Stimulated activated naive CD8-positive, alpha-beta T cell treated with anti-CD3 and anti-CD28 coated beads, Interleukin-15, Interleukin-2, amounts not matched to agents 100 U/mL and 50 U/mL, for 24 hours (primary cell): ENCODE measurements at places on chromosomes 12 and 14.

DNA sequence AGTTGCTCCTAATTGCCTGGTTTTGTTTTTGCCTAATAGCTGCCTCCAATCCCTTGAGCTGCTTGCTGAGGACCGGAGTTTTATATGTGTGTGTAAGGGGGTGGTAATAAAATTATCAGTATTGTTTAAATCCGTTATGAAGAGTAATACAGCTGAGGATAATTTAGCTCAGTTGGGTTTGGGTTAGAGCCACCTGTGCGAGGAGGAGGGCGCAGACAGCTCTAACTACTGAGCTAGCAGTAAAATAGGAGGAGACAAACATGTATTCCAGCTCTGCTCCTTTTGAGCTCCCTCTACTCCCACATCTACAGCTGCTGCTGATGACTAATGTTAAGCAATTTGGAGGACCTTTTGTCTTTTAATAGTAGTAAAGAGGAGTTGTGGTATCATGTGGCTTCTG, 61.5 kb downstream of the SPATS2 start:
- no peak for DNase-seq

DNA sequence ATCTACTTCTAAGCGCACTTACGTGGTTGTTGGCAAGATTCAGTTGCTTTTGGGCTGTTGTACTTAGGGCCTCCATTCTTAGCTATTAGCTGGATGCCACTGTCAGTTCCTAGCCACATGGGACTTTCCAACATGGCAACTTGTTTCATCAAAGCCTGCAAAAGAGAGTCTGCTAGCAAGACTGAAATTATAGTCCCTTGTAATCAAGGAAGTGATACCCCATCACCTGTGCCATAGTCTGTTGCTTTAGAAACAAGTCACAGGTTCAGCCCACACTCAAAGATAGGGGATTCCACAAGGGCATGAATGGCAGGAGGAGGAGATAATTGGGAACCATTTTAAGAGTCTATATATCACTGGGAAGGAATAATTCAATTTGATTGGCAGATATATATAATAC, 27.1 kb upstream of the SLC17A8 start:
- DNase-seq: no peak

- DNase-seq: no peak
Measured at GRCh38 chr14:30888480-30889243, 14.3 kb downstream of the COCH start.

DNA sequence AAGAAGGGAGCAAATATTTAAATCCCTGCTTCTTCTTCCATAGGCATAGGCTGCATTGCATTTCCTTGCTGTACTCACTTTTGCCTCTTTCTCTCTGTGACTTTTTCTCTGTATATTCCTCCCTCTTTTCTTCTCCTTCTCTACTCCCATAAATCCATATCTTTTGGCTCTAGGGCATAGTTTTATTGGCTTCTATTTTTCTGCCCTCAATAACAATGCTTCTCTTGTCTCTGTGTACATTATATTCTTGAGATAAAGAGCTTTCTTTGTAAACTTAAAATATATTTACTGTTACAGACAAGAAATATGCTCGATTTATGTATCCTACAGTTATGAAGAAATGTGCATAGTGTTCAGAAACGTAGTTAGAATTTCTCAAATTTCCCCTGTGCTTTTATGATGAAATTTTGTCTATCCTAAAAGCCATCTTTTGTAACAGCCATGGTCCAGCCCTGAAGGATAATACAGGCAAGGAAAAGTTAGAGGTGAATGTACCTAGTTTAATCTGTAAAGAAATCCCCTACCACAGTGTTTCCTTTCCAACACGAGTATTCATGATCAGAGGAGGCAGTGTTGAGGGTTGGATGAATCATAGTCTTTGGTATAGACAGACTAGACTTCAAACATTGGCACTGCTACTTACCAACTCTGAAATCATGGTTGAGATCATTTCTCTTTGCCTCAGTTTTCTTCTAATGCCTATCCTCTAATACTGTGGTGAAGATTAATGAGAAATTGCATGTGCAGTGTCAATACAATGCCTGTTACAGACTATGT, 173.3 kb upstream of the FAR2 start:
- no peak for DNase-seq

DNA sequence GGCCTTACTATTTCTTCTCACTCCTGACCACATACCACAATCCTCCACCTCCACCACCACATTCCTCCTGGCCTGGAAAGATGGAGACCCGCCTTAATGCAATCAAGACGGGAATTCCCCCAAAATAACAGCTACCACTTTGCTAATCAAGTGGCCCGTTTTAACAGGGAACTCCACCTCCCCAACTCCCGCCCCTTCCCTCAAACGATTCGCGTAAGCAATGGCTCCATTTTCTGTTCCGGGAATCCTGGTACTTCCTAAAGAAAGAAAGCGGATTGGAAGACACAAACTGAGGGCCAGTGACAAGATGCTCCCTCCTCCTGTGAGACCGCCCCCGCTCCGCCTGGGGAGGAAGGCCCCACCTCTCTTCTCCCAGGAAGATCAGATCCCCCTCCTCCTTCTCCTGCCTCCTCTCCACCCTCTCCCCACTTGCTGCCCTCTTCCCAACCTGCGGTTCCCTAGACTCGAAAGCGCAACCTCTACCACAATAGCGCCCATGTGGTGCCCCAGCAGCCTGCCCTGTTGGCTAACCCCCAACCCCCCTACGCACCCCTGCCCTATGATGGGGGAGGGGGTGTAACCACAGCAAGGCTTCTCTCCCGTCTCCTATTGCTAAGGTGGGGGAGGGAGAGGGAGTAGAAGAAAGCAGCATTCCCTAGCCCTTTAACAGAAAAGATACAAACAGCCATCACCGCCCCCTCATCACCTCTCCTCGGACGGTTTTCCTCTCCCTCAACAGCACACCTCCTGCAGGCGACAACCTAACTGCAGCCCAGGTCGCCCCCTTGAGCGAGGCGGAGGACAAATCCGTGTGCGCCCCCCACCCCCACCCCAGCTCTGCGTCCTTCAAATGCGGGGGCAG, 777 bp downstream of the ARF3 start:
- peak; percentile 29 for DNase-seq

- peak; percentile 41 for DNase-seq
Measured at GRCh38 chr12:14716848-14717444, 20.5 kb upstream of the GUCY2C start.

DNA sequence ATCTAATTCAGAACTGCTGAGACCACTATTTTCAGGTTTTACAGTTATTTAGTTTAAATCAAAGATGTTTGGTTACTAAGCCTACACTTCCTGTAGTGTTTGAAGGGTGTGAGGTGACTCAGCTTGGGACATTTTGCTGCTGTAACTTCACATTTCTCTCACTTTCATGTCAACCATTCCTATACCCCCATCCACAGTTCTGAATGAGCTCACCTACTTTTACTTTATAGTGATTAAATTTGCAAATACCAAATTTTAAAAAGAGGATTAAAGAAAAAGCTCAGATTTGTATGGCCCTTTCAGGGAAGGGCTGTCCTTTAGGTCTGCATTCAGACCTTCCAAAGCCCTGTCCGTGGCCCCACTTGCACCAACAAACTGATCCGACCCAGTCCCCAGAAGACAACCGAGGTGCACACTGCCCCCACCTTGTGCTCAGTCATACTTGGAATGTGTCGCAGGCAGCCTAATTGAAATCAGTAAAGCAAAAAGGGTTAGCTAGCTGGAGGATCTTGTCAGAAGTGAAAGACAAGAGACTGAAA, 174.4 kb downstream of the MON2 start:
- peak; percentile 37 for DNase-seq

GRCh38 chr12:62686938-62687337, 220.3 kb downstream of the MON2 start:
- DNase-seq: no peak

- no peak for DNase-seq
Measured at GRCh38 chr14:58243790-58244555, 670 bp upstream of the PSMA3 start.

DNA sequence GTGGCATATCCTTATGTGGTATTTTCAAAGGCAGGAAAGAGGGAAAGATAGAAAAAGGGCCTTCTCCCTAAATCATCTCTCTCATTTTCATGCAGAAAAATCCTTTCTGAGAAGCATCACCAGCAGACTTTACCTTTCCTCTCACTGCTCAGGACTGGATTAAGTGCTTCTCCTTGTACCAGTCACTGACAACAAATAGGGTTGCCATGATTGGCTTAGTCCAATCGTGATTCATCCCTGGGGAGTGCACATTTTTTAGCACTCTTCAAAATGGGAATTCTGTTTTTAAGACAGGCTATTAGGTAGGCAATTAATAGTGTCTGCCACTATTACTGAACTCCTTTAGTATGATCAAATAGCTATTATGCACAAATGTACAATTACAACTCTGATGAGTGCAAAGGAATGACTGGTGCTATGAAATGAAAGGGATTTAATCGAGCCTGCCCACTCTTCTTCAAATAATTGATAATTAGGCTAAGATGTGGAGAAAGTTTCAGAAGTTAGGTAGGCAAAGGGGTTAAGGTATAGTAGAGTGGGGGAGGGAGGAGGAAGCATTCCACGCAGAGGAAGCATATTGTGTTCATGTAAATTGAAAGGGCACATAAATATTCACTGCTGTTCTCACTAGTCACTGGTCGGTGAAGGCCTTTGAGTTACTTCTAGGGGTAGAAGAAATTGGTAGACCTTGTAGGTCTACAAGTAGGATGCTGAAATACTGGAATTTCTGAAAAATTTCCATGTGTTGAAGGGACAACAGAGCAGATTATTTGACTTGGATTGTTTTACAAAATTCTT, 84.0 kb downstream of the MSRB3 start:
- no peak for DNase-seq

DNA sequence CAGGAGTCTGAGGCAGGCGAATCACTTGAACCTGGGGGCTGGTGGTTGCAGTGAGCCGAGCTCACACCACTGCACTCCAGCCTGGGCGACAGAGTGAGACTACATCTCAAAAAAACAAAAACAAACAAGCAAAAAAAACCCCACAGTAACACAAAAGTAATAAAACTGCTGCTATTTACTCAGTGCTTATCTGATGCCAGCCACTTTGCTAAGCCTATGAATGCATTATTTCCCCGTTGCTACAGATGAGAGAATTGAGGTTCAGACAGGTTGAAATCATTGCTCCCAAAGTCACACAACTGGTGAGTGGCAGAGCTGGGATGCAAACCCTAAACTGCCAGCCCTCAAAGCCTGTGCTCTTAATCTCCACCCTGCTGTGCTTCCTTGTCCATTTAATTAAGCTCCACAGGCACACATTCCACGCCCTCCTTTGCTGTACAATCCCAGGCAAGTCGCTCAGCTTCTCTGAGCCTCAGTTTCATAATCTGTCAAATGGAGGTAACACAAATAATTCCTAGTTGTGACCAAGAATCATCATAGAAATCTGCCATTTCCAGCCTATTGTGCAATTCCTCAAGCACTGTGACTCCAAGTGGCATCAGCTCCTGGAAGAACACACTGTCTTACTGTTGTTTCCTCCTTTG, 5.7 kb upstream of the OAS3 start:
- DNase-seq: no peak

GRCh38 chr12:3117591-3118015, 40.4 kb downstream of the TSPAN9 start:
- no peak for DNase-seq

GRCh38 chr14:104285508-104285840, 147.1 kb downstream of the KIF26A start:
- DNase-seq: no peak

GRCh38 chr14:99344051-99344758, 72.2 kb upstream of the BCL11B start:
- no peak for DNase-seq

DNA sequence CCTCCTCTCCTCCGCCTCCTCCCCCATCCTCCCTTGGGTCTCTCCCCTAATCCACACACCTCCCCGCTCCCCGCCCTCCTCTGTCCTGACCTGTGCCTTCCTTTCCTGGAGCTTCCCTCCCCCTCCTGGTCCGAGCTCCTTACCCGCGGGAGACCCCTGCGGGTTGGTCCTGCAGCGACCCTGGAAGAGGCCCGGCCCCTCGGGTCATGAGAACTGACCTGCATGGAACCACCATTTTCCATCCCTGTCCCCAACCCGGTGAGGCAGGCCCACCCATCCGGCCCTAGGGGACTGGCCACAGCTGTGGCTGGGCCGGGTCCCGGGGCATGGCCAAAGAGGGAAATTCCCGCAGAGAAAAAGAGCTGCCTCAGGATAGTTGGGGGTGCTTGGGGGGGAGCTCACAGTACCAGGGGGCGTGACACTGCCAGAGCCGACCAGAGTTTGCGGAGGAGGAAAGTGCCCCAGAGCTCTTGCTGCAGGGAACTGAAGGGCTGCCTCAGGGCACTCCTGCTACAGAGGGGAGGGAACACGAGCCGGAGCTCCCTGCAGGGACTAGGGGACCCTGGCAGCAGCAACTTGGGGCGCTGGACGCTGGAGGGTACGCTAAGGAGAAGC, 613 bp downstream of the ARHGEF40 start:
- no peak for DNase-seq

DNA sequence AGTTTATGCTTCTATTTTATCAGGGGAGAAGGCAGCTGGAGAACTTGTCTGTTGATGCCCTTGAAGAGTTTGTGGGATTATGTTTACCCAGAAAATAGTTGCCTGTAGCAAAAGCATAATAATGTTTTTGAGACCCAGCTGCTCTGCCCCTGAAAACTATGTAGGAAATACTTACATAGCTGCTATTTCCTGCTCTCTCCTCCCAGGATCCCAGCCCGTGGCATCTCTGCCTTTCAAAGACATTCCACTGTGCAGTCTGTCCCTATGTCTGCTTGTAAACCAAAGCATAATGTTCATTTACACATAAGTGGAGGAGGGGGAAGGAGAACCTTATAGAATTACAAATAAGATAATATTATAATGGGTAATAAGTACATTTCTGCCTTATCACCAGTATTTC, 198.7 kb downstream of the SYT1 start:
- no peak for DNase-seq

DNA sequence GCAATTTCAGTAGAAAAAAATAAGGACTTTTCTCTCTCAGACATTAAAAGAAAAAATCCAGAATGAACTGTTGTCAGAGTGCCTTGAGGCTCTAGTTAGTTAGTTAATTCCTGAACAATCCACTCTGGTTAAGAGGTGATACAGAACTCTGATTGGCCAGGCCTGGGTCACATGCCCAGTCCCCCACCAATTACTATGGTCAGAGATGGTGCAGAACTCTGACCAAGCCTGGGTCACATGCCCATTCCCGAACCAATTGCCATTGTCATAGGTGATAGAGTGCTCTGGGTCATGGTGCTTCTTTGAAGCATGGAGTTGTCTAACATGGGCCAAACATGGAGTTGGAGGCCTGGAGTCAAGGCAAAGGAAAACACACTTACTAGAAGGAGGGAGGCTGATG, 11.1 kb upstream of the MYO1H start:
- DNase-seq: no peak

GRCh38 chr12:65189028-65189718, 19.8 kb downstream of the LEMD3 start:
- no peak for DNase-seq
